ENCODE measurements at places on chromosomes 5 and 9.

GRCh38 chr5:132271251-132272246, 14.1 kb downstream of the PDLIM4 start:
- peak; percentile 30 for DNase-seq

DNA sequence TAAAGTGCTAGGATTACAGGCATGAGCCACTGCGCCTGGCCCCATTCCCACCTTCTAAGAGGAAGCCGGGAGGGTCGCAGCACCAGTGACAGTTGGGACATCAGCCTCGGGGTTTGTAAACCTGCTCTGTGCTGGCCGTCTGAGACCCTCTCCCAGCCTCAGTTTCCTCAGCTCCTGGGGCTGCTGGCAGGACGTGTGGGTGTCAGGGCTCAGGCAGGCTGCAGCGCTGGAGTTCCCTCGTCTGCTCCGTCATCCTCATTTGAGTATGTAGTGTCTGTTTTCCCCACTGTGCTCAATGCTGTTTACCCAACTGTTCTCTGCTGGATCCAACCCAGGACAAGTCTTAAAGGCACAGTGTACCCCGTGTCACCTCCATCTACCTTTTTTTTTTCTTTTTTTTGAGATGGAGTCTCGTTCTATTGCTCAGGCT, 2.0 kb upstream of the NINJ1 start:
- no peak for DNase-seq

GRCh38 chr9:124008303-124008693, 3.3 kb upstream of the LHX2 start:
- no peak for DNase-seq

GRCh38 chr9:19173598-19174125, 46.4 kb upstream of the PLIN2 start:
- DNase-seq: no peak

DNA sequence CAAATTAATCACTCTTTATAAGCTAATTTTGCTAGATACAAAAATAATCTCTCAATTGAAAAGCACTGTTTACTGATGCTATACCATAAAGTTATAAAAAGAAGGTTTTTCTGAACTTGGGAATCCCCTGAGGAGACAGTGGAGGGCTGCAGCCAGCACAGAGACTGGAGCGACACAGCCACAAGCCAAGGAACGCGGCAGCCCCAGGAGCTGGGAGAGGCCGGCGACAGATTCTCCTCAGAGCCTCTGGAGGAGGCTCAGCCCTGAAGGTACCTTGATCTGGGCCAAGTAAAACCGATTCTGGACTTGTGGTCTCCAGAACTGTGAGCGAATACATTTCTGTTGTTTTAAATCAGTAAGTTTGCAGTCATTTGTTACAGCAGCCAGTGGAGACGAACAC, 3.7 kb downstream of the GFPT2 start:
- DNase-seq: no peak

DNA sequence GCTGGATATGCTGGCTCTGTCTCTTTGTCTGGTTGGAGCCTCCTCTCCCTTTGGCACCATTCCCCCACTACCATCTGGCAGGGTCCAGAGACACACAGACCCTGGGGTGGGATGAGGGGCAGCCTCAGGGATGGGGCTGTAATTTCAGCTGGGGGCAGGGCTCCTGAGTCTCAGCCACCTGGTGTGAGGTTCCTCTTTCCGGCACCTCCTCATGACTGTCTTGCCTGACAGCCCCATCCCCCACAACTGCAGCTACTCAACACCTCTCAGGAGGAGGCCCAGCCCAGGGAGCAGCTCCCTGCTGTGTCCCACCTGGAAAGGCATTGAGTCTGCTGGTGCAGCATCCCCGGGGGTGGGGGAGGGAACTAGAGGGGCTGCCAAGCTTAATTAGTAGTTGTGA, 11.7 kb upstream of the RPS14 start:
- peak; percentile 37 for DNase-seq

DNA sequence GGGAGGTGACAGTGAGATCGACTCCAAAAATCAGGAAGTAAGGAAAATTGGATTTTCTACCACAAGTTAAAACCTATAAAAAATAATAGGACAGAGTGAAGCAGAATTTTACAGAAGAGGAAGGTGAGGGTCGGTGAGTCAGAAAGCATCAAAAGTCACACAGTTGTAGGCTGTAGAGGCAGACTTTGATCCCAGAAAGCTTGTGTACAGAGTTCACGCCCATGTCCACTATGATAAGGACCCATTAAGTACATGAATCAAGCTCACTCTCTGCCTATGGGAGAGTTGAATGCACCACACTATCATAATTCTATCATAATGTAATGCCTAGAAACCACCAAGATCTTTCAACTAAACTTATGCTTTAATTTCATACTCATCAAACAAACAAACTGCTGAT, 291.2 kb downstream of the PRELID2 start:
- no peak for DNase-seq

DNA sequence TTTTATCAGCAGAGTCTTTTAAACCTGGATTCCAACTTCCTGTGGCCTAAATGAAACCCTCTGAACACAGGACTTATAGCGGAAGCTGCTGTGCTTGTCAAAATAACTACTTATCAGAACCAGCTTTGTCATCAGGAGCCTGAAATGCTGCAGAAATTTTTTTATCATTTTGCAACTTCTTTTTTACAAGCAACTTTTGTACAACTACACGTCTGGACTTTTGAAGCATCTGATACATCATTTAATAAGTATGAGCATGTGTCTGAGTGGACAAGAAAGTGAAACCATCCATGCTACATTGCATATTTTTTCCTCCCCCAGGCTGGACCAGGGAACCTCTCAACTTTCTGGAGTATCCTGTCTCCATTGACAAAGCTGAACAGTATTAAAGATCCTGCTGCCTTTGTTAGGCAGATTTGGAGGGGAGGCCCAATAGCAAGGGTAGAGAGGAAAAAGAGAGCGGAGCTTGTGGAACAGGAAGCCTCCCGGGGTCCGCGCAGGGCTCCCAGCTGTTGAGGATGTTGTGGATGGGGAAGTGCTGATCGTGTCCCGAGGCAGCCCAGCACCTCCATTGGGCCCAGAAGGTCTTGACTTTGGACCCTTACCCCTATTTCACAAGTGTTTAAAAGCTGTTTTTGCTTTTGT, 196.6 kb downstream of the MSX2 start:
- no peak for DNase-seq

DNA sequence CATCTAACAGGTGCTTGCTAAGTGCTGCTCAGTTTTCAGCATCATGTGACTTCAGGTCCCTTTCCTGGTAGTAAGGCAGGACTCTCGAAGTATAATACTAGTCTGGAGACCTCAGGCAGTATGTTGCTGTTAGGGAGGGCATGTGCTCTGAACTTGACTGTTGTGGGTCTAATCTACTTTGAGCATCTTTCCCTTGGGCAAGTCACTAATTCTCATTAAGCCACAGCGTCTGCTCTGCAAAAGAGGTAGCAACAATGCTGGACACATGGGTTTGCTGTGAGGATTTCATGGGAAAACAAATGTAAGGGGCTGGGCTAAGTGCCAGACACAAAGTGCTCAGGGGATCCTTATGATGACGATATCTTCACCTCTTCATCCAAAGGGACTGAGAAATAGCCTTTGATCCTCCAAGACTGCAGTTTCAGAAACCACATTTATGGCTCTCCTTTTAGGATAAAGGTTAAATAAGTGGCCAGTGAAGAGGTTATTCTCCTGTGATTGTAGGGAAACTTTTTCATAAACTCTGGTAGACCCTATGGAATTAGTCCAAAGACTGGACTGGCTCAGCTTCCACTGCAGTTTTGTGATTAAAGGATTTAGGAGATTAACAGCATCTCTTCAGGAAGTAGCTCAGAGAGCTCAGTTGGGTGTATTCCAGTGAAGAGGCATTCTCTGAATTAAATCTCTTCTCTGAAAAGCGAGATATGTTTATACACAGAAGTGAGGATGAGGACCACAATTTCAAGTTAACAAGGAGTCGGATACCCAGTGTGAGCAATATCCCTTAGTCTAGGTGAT, 216.6 kb downstream of the SGCD start:
- DNase-seq: no peak

DNA sequence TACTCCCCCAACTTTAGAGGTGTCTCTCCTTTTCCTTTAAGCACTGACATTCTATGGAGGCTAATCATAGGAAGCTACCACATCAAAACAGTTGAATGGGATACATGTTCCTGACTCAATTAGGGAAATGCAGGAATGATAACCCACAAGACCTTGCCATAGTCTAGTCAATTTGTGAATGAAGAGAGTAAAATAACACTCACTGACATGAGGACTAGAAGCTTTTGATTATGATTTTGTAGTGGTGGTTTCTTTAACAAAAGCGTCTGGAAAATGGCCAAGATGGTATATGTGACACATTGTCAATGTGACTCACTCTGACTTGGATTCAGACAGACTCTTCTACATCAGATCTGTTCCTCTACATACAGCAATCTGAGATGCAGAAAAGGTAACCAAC, 13.7 kb upstream of the PRELID2 start:
- no peak for DNase-seq

DNA sequence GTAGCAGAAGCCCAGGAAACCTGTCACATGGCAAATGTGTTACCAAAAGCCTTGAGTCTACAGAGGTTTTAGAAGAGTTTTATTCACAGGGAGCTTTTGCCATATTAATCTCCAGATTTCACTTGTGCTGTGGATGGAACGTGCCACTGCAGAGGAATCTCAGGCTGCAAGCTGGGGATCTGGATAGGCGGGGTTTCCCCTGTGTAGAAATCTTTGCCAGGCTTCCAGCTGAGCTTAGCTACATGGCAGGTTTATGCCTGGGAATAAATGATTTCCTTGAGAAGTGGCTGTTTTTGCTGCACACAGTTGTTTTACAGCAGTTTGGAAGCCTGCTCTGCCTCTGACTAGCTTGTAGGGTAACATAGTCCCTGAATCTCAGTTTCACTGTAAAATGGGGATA, 224.6 kb upstream of the PLPPR1 start:
- DNase-seq: no peak

- no peak for DNase-seq
Measured at GRCh38 chr5:29262339-29263123, 1931.0 kb upstream of the CDH6 start.

DNA sequence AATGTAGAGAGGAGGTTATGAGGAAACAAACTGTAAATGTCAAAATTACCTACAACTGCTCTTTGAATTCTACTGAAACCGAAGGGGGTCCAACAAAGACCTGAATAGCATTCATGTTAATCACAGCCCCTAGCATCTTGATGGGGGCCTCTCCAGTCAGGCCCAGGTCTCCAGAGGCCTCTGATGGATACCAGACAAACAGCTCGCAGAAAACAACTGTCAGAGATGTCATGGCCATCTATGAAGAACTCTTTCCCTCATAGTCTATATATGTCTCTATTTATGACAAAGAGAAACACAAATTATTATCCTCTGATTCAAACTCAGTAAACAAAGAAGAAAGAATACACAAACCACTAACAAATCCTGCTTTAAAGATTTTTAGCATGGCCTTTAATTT, 432.6 kb downstream of the CAAP1 start:
- no peak for DNase-seq

DNA sequence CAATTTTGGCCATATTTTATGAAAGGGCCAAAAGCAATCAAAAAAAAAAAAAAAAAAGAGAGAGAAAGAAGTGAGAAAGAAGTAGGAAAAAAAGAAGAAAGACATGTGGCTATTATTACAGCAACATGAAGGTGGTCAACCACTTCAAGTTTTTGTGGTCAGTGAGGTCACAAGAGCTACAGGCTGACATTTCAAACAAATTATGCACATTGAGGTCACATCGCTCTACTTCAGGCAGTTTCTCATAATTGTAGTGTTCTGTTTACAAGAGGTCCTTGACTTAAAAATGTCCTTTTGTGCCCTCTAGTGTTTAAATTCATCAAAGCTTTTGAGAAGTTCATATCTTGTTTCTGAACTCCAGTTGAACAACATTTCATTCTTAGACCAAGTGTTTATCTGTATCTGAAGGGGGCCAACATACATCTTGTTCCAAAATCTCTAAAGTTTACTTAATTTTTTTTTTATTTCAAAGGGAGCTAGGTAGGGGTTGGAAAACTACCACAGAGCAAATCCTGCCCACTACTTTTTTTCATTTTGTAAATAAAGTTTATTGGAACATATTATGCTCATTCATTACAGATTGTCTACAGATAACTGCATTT, 513.1 kb downstream of the PDE4D start:
- peak; percentile 75 for DNase-seq

DNA sequence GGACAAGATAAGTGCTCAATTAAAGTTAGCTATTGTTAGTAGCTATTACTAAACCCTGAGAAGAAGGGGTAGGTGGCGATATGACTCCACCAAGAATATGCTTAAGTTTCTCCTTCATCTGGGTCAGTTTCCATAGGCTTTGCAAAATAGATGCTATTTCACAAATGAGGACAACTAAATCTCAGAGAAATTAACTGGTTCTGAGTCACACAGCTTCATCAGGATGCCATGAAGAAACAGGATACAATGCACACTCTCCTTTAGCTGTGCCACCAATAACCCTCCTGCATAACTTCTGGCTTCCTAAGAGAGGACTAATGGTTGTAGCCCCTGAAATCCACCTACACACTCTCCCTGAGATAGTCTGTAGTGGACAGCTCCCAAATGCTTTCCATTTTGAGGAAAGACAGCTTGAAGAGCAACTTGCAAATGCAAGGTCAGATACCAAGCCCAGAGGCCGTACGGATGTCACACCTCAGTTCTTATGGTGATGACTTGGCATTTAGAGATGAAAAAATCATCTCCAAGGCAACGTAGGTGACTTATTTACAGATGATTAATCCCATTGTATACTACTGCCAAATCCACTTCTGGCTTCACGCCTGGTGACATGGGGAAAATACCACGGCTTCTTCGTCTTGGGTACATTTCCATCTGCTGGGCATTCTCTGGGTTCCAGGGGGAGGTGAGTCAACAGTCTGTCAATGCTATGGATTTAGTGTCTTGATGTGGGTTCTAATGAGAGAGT, 251.4 kb upstream of the IL12B start:
- no peak for DNase-seq

- DNase-seq: no peak
Measured at GRCh38 chr9:83535736-83536135, 2.5 kb downstream of the FRMD3 start.

DNA sequence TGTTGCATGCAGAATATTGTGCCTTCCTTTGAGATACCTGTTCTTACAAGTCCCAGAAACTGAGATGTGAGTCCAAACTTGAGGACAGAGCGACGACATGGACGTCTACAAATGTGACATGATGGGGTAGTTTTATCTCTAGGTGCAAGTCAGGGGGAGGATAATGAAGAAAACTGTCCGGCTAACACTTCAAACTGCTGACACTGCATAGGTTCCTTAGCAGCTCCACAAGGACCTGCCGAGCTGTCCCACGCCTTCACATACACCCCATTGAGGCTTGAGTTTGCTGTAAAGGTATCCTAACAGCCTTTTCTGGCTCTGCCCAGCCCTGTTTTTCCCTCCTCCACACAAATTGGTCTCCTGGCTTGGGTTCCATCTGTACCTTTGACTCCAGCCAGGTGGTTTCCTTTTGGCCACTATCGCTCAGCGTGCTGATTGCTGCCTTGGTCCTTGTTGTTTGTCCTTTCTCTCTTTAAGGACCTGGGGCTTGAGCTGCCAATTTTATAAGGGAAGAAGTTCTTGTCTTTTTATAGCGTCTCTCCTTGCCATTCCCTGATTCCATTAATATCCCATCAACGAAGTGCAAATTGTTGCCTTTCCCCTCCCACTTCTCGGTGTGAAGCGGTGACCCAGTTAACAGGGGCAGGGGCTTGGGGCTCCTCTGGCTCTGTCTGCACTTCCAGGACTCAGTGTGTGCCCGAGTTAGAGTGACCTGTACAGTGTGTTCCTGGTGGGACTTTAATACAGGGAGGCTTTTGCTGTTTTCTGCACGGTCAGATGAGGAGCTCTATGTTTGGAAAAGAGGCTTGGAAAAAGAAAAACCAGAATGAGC, 100.3 kb downstream of the PCSK1 start:
- DNase-seq: no peak
